ENCODE measurements at places on chromosomes 1 and 21.
A peak's percentile ranks its signal among the peaks of the same experiment; 100 is the strongest.

DNA sequence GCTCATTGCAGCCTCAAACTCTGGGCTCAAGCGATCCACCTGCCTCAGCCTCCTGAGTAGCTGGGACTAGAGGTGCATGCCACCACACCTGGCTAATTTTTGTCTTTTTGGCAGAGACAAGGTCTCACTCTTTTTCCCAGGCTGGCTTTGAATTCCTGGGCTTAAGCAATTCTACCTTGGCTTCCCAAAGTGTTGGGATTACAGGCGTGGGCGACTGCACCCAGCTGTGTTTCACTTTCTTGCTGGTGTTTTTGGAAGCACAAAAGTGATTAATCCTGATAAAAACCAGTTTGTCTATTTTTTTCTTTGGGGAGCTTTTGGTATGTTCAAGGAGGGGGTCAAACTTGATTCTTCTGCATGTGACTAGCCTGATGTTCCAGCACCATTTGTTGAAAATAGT lies 19.3 kb downstream of the RNF11 start:
- no peak for DNase-seq

DNA sequence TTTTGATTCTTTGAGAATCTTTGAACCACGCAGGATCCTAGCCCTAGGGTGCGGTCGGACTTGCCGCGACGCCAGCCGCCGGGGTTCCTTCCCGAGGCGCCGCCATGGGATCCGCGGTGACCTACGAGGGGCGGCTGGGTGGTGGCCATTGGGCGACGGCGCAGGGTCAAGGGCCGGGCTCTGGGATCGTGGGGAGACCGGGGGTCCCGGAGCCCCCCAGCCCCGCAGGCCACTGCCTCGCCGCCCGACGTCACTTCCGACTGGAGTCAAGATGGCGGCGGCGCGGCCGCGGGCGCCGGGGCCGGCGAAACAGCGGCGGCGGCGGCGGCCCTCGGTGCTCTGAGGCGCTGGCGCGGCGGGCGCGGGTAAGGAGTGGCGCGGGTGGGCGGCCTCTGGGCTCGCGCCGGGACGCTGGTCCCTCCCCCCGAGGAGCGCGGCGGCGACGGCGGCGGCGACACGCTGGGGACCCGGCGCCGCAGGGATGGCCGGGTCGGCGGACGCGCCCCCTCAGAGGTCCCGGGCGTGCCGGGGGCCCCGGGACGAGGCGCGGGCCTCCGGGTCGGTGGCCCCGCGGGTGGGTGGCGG lies at the start of gene PRDM2:
Gene PRDM2 (plus strand): TSS at position 253 of the 585 bp plus-strand sequence. CDS start 15,418 bp downstream, outside the sequence.
- no peak for DNase-seq

GRCh38 chr21:29342363-29342957 lies 43.7 kb downstream of the BACH1 start:
- DNase-seq: peak; percentile 46

- no peak for DNase-seq
Measured at GRCh38 chr1:159200769-159201168, 3.9 kb upstream of the ACKR1 start.

- DNase-seq: no peak
Measured at GRCh38 chr1:241899210-241899609, 51.2 kb downstream of the EXO1 start.

GRCh38 chr1:37692834-37693175 lies 489 bp downstream of the CDCA8 start:
- DNase-seq: peak; percentile 25

DNA sequence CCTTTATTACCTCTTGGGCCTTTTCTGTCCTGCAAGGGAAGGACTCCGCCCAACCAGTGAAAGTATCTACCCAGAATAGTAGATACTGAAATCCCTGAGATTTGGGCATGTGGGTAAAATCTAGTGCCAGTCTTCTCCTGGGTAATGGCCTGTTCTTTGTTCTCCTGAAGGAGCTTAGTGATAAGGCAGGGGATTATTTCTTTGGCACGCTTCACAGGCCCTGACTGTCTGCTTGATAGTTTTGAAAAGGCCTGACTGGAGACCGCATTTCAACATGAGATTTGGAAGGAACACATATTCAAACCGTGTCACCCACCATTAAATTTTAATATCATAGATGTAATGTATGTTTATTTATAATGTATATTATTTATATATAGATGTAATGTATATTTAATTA lies 48.9 kb downstream of the RASAL2 start:
- DNase-seq: no peak

- DNase-seq: no peak
Measured at GRCh38 chr1:230877146-230877923, 9.0 kb upstream of the C1orf198 start.
